ENCODE measurements at places on chromosomes 11 and 22.

GRCh38 chr22:38843657-38844314 lies at the start of gene NPTXR:
Gene NPTXR (minus strand): TSS chr22:38844028.
- DNase-seq: peak; percentile 71
- no peak within 1 kb of the TSS for H3K27ac ChIP-seq
- peaks cover 24% of the 10 kb centered on the region for H3K27me3 ChIP-seq
- H3K4me3 ChIP-seq: peak within 1 kb of the TSS; percentile 76
- H3K36me3 ChIP-seq: no peaks in the 10 kb centered on the region
- H3K4me1 ChIP-seq: peaks cover 23% of the 10 kb centered on the region

GRCh38 chr11:66957971-66958231 lies 282 bp downstream of the PC start:
- H3K4me1 ChIP-seq: peaks cover 27% of the 10 kb centered on the region
- H3K27me3 ChIP-seq: peaks cover 7% of the 10 kb centered on the region
- peak overlapping the region; percentile 58 for H3K27ac ChIP-seq
- no peak for DNase-seq

DNA sequence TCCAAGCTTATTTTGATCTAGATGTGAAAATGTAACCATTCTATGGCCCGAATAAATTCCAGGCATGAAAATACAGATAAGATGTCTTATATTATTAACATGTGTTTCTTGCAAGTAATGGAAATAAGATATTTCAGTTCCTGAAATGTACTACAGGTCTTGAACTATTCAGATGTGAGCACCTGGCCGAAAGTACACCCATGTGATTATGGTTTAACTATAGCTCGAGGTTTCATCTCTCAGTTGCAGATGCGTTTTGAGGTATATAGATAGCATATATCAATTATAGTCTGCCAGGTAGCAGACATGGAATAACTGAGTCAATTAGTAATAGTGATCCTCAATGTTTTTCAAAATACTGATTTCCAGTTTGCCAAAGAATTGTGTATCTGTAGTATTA lies 68.3 kb downstream of the DDIAS start:
- no peaks in the 10 kb centered on the region for H3K36me3 ChIP-seq
- no peaks in the 10 kb centered on the region for H3K27me3 ChIP-seq
- peaks cover 52% of the 10 kb centered on the region for H3K4me1 ChIP-seq
- no peak overlapping the region for H3K4me3 ChIP-seq
- H3K27ac ChIP-seq: no peak overlapping the region

GRCh38 chr22:40855979-40856512 lies 393 bp downstream of the ST13 start:
- peaks cover 63% of the 10 kb centered on the region for H3K4me1 ChIP-seq
- peaks cover 84% of the 10 kb centered on the region for H3K36me3 ChIP-seq
- no peaks in the 10 kb centered on the region for H3K27me3 ChIP-seq
- no peak for DNase-seq

- DNase-seq: no peak
- H3K27ac ChIP-seq: no peak overlapping the region
- no peaks in the 10 kb centered on the region for H3K36me3 ChIP-seq
- H3K4me3 ChIP-seq: no peak overlapping the region
Observed at GRCh38 chr22:32905400-32905799, 103.9 kb downstream of the TIMP3 start.

DNA sequence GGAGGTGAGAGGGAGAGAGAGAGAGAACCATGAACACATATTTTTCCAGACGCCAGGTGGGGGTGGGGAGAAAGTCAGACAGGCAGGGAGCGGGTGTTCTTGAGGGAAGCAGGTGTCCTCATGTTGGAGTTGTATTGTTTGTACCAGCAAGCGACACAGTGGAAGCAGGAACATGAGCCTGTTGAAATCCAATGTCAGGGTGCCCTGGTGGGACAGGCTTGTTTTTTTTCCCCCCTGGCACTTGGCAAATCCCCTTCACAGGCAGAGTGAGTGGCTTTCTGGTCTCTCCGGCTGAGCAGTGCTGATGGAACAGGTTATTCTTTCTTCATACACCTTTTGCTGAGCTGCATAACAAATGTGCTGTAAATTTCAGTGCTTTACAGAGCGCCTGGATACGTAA lies 125.6 kb downstream of the GRIK4 start:
- H3K4me3 ChIP-seq: no peak overlapping the region
- no peaks in the 10 kb centered on the region for H3K4me1 ChIP-seq
- no peaks in the 10 kb centered on the region for H3K36me3 ChIP-seq
- no peak for DNase-seq
- no peak overlapping the region for H3K27ac ChIP-seq

- no peak for DNase-seq
- H3K27ac ChIP-seq: no peak overlapping the region
- no peaks in the 10 kb centered on the region for H3K27me3 ChIP-seq
- H3K36me3 ChIP-seq: no peaks in the 10 kb centered on the region
- H3K4me3 ChIP-seq: no peak overlapping the region
Observed at GRCh38 chr11:103631841-103632240, 404.6 kb upstream of the DDI1 start.

DNA sequence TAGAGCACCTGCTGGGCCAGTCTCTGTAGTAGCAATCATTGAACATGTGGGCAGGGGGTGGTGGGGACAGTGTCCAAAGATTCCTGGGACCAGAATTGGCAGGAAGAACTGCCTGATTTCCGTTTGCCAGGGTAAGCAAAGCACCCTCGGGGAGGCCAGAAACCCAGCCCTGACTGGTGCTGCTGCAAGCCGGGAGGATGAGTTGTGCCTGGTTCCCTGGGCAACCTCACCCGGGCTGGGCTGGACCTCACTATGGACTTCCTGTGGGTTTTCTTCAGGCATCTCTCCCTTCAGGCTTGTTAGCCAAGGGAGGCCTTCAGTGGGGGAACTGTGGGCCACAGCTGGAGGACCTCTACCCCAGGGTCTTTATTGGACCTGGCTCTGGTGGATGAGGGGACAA lies 8.0 kb upstream of the POU2F3 start:
- peaks cover 40% of the 10 kb centered on the region for H3K27me3 ChIP-seq
- H3K36me3 ChIP-seq: no peaks in the 10 kb centered on the region
- H3K4me3 ChIP-seq: no peak overlapping the region
- H3K4me1 ChIP-seq: no peaks in the 10 kb centered on the region

DNA sequence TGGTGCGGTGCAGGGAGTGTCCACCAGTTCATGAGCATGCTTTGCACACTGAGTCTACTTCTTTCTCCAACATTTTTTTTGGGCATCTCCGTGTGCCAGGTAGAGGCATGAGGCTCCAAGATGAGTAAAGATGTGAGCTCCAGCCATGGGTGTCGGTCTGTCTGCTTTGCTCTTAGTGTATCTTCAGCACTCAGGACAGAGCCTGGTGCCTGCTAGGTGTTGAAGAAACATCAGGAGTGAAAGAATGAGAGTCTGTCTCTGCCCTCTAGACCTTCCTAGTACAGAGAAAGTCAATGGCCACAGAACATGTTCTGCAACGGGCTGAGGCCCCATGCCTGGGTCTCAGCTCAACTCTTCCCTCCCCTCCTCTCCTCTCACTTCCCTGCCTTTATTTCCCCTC lies 486.5 kb downstream of the TBC1D22A start:
- H3K36me3 ChIP-seq: no peaks in the 10 kb centered on the region
- DNase-seq: no peak
- H3K27ac ChIP-seq: no peak overlapping the region

DNA sequence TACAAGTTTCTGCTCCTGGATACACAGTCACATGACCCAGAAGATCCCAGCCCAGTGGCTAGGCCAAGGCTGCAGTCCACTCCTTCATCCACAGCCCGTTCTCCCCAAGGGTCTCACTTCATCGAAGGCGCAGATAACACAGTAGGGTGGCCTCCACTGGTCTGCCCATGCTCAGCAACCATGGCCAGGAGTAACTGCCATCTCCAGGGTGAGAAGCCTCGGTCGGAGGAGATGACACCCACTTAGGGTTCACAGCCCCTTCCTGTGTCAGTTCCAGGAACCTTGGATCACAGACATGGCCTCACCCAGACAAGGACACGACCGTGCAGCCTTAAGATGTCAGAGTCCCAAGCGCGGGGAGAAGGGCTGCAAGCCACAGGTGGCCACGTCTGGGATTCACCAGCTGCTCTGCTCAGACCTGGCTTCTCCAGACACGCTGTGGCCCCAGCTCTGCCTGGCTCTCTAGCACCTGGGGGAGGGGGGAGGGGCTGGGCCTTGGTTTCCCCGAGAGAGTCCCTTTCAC lies 2.6 kb downstream of the BET1L start:
- peaks cover 91% of the 10 kb centered on the region for H3K36me3 ChIP-seq
- H3K27ac ChIP-seq: peak overlapping the region; percentile 97
- no peaks in the 10 kb centered on the region for H3K27me3 ChIP-seq
- H3K4me1 ChIP-seq: peaks cover 57% of the 10 kb centered on the region
- H3K4me3 ChIP-seq: no peak overlapping the region
- no peak for DNase-seq

- H3K27ac ChIP-seq: no peak overlapping the region
- no peak overlapping the region for H3K4me3 ChIP-seq
- H3K36me3 ChIP-seq: no peaks in the 10 kb centered on the region
Observed at GRCh38 chr11:109016724-109017123, 351.9 kb downstream of the DDX10 start.

DNA sequence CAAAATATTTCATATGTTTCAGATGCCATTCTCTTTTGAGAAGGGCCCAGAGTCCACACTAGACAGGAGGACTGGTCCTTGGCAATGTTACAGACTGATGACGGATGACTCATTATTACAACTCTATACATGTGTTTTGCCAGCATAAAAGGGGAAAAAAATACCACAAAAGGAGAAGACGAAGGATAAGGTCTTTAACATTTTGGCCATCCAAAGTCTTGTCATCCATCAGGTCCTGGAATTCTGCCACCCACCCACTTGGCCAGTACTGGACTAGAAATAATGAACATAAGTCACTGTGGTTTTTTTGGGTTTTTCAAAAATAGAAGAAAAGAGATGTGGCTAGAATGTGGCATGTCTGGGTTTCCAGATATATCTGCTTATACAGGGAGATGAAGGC lies 57.7 kb upstream of the BDNF start:
- H3K27ac ChIP-seq: no peak overlapping the region
- no peaks in the 10 kb centered on the region for H3K4me1 ChIP-seq
- no peak overlapping the region for H3K4me3 ChIP-seq
- H3K27me3 ChIP-seq: no peaks in the 10 kb centered on the region
- H3K36me3 ChIP-seq: no peaks in the 10 kb centered on the region

- H3K36me3 ChIP-seq: peaks cover 13% of the 10 kb centered on the region
- no peaks in the 10 kb centered on the region for H3K27me3 ChIP-seq
Observed at GRCh38 chr11:44771841-44772240, 45.1 kb downstream of the TSPAN18 start.

DNA sequence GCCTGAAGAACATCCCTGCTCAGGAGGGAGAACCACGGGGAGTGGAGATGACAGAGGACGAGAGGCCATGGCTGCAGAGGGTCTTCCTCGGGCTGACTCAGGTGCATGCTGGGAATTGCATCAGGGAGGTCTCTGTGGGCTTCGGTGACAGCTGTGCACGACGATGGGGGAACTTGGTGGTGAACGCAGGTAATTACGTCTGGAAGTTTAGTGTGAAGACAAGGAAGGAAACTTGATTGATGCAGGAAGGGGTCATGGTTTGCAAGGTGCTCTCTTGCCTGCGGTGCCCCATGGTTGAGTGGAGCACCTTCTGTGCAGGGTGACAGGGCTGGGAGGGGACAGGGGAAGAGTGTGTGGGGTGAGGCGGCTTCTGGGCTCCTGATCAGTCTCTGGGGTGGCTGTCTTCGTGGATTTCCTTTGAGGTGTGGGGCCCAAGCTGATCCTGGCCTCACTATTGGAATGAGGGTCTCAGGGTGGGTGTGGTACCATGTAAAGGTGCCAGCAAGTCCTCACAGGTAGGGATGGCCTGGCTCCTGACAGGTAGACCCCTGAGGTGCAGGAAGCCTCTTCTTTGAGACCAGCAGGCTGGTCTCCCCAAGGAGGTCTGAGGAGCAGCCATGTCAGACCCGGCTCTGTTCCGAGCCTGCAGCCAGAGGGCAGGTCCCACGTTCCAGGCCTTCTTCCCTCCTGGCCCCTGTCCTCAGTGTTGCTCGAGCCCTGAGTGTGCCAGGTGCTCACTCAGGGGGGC lies 1020.1 kb downstream of the TBC1D22A start:
- DNase-seq: no peak
- no peaks in the 10 kb centered on the region for H3K36me3 ChIP-seq
- no peaks in the 10 kb centered on the region for H3K4me1 ChIP-seq
- H3K27ac ChIP-seq: no peak overlapping the region
- H3K4me3 ChIP-seq: no peak overlapping the region

DNA sequence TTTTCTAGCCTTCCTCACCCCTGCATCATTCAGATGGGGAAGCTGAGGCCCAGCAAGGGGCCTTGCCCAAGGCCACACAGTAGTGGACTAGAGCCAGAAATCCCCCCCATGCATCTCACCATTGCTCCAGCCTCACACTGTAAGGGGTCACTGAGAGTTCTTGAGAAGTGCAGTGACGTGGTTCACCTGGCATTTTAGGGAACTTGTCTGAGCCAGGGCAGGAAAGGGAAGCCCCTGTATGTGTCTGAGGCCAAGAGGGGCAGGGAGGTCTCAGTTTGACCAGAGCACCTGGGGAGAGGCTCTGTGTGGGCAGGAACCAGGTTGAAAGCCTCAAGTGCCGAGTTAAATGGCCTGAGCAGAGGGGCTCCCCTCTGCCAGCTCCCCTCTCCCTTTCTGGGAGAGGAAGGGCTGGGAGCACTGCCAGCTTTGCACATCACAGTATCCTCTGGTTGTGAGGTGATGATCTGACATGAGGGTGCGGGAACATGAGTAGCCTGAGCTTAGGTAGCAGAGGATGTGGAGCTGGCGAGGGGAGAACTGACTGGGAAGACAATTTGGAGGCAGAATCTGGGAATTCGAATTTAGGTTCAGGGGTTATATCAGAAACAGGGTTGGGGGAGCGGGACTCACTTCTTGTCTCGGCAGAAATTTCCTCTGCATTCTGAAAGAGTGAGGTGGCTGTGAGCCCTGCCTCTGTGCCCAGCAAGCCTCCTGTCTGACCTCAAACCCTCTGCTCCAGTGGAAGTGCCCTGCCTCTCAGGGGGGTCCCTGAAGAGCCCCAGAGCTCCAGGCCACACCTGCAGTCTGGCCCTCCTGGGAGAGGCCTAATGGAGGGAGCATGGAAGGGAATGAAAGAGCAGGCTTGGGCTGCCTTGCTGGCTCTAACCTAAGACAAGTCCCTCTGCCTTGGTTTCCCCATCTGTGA lies 14.6 kb downstream of the ARHGEF17 start:
- peaks cover 4% of the 10 kb centered on the region for H3K4me1 ChIP-seq
- no peak for DNase-seq

DNA sequence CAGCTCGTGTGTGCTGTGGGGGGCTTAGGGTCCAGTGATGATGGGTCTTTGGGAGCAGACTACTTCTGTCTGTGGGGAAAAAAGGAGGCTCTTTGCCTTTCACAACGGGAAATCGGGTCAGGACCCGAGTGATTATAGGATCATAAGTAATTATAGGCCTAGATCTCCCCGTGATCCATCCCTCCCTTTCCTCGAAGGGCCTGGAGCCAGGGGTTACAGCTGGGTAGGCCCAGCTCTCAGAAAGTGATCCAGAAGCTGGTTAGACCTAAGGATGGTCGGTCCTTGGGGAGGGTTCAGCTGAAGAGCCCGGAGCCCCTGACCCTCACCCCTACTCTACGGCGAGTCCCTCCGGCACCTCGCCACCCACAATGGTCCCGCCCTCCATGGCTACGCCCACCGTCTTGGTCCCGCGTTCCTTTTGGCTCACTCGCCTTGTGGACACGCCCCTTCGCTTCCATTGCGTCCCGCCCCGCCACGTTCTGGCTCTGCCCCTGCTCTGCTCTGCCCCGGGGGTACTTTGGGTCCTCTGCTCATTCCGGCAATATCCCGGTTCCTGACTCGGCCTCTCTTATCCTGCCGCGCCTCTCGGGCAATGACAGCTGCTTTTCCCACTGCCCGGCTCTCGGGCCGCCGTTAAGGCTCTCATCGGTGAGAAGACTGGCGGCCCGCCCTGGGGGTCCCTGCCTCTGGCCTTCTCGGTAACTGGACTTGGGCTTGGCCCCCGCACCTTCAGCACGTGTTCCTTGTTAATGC lies 5.0 kb downstream of the IGSF22 start:
- peak overlapping the region; percentile 72 for H3K27ac ChIP-seq
- peaks cover 14% of the 10 kb centered on the region for H3K4me1 ChIP-seq
- H3K27me3 ChIP-seq: no peaks in the 10 kb centered on the region
- DNase-seq: peak; percentile 87

Measured in activated T-cell treated with anti-CD3 and anti-CD28 coated beads, Interleukin-2, amount 50 U/mL, for 24 hours (primary cell).